ENCODE measurements at places on chromosomes 1 and 21. TPM values are rescaled to one million over a fixed set of nuclear protein-coding genes. Genes with fewer than 3 reads are reported as not detected.

The TMEM240 gene
- 1.9 TPM for total RNA-seq

GRCh38 chr1:3651026-3651929, 1.0 kb upstream of the TP73 start:
- H3K4me3 ChIP-seq, result peak overlapping the region; percentile 22
- peaks cover 12% of the 10 kb centered on the region for H3K4me1 ChIP-seq
- no peaks in the 10 kb centered on the region for H3K36me3 ChIP-seq
- no peak overlapping the region for H3K27ac ChIP-seq

DNA sequence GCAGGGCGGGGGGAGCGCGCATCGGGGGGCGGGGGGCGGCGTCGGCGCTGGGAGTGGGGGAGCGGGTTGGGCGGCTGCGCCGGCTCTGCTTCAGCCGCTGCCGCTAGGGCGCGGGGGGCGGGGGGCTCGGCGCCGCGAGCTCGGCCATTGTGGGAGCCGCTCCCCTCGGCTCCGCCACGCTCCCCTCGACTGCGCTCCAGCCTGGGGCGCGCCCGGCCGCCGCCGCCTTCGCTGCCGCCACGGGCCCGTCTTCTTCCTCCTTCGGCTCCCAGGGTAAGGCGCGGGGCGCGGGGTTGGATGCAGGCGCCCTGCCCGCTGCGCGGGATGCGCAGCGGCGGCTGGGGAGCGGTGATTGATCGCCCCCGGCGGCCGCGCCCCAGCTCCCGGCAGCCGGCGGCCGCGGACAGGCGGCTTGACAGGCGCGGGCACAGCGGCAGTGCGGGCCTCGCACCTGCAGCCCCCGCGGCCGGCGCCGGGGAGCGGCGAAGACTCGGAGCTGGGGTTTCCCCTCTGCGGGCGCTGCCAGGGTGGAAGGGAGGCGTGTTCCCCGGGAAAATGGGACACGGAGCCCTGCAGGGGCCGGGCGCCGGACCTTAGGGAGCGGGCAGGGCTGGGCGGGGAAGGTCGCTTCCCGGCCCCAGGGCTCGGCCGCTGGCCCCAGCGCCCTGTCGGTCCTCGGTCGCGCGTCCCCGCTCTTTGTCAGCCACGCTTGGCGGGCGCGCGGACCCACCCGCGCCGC, 55.3 kb downstream of the NDUFS5 start:
- H3K27me3 ChIP-seq, result peaks cover 47% of the 10 kb centered on the region
- no peak overlapping the region for H3K27ac ChIP-seq
- no peaks in the 10 kb centered on the region for H3K36me3 ChIP-seq
- H3K4me1 ChIP-seq, result peaks cover 2% of the 10 kb centered on the region

DNA sequence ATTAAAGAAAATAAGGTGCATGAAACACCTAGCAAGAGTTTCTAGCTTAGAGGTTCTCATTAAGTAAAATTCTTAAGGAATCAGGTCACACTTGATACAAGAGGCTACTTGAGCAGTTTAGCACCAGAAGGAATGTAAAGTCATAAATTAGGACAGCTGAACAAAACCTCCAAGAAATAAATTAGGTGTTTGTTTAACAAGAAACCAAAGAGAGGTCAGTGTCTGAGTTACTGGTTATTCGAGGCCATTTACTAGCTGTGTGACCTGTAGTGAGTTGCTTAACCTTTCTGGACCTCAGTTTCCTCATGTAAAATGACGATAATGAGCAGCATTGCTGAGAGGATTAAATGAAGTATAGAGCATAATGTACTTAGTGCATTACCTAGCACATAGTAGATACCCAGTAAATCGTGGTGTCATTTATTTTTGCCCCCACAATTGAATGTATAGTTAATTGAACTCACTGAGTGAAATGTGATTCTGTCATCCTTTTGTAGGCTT, 908 bp upstream of the ELK4 start:
- peaks cover 26% of the 10 kb centered on the region for H3K4me1 ChIP-seq
- DNase-seq, result no peak
- peak overlapping the region; percentile 86 for H3K27ac ChIP-seq

DNA sequence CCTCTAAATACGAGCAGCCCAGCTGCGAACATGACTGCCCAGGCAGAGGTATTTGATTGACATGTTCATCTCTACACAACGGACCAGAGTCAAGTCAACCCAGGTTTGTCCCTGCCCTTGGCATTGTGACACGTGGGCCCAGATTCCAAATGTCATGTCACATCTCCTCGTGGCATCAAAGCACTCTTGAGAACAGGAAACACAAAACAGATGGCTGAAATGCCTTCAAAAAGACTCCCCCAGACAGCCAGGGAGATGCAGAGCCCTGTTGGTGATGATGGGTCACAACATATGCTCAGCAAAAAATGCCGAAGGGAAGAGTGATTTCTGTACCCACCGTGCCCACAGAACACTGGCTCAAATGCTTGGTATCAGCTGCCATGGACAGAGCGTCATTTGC, 337.8 kb upstream of the DAB1 start:
- DNase-seq, result no peak
- no peak overlapping the region for H3K4me3 ChIP-seq
- peaks cover 7% of the 10 kb centered on the region for H3K27me3 ChIP-seq
- H3K27ac ChIP-seq, result no peak overlapping the region
- no peaks in the 10 kb centered on the region for H3K36me3 ChIP-seq

DNA sequence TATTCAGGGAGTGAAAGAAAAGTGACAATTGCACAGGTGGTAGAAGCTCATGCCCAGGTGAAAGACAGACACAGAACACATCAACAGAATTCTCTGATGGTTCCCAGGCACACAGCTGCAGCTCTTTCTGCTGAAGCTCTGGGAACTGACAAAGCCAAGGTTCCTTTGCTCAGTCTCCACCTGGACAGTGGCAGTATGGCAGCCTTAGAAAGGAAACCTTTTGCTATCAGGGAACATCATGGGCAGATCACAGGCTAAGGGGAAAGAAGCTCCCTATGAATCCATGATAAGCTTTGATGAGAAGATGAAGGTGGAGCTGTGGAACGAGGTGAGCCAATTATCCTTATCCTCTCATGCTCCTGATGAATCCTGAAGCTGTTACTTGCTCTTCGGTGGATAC, 1.2 kb downstream of the SPRR2B start:
- no peak overlapping the region for H3K27ac ChIP-seq
- no peaks in the 10 kb centered on the region for H3K36me3 ChIP-seq
- H3K4me3 ChIP-seq, result no peak overlapping the region
- no peaks in the 10 kb centered on the region for H3K4me1 ChIP-seq
